Lower leg skin (tissue), 4 donors: ENCODE measurements at places on chromosomes 7 and 10.

- no peak for DNase-seq
Measured at GRCh38 chr10:88830643-88831268, 20.9 kb downstream of the ANKRD22 start.

DNA sequence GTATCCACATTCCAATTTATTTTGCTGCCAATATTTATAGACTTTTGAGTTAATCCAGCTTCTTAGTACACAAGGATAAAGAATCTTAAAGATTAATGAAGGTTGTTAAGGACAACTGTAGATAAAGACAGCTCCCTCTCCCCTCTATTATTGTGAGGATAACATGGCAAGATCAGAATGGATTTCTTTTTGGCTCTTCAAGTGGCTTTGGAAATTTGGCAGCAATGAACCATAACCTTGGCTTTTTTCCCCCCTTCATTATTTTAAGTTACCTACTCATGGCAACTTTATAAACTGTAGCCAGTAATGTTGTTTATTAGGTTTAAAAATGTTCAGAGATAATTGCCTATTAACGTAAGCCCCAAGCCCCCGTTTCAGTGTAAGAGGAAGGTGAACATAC is 131.1 kb upstream of the SLC26A5 start:
- DNase-seq, result no peak

DNA sequence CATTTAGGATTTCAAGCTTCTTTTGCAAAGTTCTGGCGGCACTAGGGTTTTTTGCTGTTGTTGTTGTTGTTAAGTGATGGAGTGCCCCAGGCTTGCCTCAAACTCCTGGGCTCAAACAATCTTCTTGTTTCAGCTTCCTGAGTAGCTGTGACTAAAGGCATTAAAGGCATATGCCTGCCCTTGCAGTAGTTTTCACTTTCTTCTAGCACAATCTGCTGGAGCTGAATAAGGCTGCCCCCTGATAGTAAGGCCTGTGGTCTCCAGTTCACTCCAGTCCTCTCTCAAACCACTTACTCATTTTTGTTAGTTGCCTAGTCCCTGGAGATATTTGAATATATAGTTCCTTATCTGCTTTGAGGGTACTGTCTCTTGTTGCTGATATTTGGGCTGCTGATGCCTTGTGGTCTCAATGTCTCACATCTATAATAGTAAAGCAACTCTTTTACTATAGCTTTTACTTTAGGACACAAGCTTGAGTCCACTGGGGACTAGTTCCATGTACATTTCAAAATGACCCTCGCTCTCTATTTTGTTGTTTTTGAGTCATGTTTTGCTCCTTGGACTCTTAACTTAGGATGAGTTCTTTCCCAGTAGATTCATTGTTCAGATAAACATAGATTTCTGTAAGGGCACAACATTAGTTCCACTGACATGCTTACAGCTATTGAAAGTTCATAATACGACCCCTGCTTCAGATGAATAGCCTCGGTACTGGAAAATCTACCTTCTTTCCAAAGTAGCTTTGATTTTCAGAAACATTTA is 25.5 kb downstream of the PHF14 start:
- DNase-seq, result no peak

- DNase-seq, result no peak
Measured at GRCh38 chr7:41573443-41573842, 129.4 kb downstream of the INHBA start.

DNA sequence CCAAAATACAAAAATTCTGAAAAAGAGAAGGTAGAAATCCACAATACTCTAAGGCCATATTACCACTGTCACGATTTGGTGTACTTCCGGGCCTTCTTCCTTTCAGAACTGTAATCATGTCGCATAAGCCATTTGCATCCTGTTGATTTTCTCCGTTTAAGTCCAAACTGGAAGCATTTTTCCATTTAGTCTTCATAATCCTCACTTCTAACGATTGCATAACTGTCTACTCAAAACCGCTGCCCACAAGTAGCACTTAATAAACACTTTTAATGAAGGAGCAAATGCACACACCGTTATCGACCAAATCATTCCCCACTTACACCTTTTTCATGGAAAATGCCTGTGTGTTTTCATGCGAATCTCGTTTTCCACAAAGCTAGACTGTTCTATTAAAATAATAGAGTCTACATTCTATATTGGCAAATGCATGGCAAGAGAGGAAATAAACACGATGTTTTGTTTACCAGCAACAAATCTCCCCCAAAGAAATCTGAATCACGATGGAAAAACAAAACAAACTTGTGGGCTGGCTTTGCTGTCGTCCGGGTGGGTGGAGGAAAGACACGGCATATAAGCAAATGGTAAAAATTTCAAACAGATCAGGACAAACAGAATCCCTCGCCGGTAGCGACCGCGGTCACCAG is 1.0 kb downstream of the ATE1 start:
- DNase-seq, result no peak

GRCh38 chr10:102229810-102230263 is 3.7 kb downstream of the ELOVL3 start:
- peak; percentile 95 for DNase-seq

- DNase-seq, result no peak
Measured at GRCh38 chr7:65475734-65476319, 102.2 kb downstream of the ZNF92 start.

- no peak for DNase-seq
Measured at GRCh38 chr10:129849853-129850252, 114.2 kb downstream of the EBF3 start.

DNA sequence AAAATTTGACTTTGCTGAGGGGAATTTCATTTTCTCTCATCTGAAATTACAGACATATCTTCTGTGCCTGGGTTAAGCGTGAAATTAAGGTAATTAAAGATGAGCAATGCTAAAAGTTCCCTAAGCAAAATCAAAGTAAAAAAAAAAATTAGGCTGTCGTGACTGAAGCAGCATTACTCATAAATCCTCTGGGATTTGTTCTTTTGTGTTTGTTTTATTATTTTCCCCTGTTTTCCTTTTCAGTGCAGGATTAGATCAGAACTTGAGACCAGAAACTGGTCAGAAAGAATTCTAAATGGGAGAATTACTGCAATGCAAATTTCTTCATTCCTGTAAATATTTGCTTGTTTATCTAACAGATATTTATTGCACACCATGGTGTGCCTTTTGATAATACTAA is 141.4 kb upstream of the BET1 start:
- no peak for DNase-seq

GRCh38 chr7:103379270-103379975 is 32.0 kb downstream of the PSMC2 start:
- DNase-seq, result no peak

DNA sequence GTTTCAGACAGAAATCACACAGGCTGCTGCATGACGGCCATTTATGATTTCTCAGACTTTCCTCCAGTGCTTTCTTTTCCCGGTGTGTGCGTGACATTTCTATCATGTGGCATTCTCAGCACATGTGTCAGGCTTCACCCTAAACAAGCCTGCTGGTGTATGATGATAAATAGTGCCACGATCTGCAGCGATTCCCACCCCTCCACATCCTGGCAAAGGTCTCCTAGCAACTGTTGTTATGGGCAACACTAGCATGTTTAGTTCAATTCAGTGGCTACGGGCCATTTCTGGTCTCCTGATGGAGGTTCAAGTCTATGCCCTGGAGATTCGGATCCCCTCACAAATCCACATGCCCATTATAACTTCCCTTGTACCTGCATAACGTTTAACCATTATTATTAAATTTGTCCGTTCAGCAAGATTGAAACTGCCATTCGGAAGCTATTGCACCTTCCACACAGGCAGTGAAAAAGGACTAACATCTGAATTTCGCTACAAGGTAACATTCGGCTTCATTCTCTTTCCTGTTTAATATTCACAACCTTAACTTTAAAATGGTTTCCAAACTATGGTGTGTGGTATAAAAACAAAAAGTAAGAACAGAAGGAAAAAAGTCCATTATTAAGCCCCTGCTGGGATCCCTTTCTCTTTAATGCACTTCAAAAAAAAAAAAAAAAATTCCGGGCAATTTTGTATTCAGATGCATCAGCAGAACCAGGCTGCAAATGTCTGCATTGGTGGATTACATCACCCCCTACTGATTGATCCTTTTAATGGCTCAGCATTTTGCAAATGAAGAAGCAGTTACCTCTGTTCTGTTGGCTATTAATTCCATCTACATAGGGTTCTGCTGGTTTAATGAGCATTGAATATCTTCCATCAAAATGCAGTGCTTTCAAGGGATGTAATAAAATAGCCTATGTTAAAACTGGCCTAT is 90.2 kb downstream of the FRMD4A start:
- DNase-seq, result no peak

DNA sequence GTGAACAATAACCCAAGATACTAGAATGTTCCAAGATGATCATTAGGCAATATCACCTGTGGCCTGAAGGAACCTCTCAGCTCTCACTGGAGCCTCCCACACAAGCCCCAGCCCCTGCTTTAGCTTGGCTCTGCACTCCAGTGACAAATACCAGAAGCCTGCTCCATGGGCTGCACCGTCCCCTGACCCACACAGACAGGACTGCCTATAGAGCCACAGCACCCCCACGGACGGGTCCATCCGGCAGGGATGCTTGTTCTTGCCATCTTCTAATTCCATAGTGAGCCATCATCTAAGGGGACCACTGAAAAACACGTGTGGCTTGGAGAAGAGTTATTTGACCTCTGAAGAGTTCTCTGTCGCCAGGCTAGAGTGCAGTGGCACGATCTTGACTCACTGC is 100.9 kb downstream of the PTN start:
- DNase-seq, result no peak

DNA sequence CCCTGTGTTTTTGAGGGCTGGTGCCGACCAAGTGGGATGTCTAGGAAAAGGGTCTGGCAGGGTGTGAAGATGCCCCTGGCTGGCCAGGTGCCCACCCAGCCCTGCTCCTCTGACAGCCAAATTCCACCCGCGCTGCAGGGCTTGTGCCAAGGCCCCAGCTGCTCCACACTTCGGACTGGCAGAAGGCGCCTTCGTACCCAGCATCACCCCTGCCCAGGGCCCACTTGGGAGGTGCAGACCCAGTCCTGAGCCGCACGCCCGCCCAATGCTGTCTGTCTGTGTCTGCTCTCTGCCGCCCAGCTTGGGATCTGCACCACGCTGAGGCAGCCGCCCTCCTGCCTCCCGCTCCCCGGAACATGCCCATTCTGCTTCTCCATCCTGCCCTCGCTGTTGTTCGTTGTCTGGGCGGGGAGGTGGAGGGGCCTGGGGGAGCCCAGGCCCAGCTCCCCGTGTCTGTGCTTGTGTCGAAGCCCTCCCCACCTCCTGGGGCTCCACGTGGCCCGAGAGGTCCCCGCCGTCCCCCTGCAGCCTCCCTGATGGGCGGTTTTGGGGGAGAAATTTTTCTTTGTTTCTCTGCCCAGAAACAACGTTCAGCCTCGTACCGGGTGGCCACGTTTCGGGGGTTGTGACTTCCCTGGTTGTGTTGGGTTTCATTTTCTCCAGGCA is 36.9 kb upstream of the PPIF start:
- no peak for DNase-seq

- DNase-seq, result no peak
Measured at GRCh38 chr10:11106621-11107374, 89.1 kb downstream of the CELF2 start.

- no peak for DNase-seq
Measured at GRCh38 chr7:156650042-156650441, 9.5 kb downstream of the RNF32 start.

DNA sequence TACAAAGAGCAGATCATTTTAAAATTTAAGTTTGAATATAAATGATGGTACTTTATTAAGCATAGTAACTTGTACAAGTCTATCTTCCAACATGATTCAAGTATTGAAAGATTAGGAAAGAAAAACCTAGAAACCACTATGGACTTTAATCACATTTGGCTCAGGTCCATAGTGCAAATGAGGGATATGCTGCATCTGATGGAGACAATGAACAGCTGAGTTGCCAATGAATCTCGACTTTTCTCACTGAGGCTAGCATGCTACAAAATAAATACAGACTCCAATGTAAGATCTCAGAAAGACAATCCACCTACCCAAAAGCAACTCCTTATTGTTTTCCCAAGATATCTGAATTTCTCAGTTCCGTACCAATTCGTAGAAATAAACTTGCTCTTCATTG is 89.8 kb downstream of the SEMA3A start:
- DNase-seq, result no peak

DNA sequence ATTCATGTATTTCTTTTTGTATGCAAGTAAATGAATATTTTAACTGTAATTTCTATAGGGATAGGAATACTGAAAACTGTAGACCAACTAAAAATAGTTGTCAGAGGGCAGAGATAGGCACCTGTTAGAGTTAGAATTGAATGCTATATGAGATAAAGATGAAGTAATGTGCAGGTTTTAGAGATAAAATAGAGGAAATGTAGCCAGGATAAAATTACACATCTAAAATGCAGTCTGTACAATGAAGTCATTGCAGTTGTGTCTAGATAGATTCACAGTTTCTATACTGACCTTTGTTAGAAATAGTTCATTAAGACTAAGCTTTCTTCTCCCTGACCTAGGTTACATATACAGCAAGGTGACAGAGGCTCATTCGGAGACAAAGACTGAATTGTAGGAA is 46.2 kb downstream of the SMNDC1 start:
- no peak for DNase-seq

DNA sequence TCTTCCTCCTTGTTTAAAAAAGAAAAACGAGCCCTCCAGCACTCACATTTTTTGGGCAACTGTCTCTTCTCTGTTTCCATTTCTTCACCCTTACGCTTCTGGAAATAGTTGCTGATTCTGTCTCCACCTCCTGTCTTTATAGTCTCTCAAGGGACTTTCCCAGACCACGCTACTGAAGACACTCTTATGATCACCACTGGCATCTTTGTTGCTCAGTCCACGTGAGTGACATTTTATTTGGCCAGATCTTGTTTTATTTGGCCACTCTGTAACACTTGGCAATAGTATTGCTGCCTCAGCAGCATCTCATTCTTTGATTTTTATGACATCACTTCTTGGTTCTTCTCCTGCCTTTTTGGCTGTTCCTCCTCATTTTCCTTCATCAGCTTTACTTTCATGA is 21.6 kb upstream of the NME8 start:
- DNase-seq, result no peak

DNA sequence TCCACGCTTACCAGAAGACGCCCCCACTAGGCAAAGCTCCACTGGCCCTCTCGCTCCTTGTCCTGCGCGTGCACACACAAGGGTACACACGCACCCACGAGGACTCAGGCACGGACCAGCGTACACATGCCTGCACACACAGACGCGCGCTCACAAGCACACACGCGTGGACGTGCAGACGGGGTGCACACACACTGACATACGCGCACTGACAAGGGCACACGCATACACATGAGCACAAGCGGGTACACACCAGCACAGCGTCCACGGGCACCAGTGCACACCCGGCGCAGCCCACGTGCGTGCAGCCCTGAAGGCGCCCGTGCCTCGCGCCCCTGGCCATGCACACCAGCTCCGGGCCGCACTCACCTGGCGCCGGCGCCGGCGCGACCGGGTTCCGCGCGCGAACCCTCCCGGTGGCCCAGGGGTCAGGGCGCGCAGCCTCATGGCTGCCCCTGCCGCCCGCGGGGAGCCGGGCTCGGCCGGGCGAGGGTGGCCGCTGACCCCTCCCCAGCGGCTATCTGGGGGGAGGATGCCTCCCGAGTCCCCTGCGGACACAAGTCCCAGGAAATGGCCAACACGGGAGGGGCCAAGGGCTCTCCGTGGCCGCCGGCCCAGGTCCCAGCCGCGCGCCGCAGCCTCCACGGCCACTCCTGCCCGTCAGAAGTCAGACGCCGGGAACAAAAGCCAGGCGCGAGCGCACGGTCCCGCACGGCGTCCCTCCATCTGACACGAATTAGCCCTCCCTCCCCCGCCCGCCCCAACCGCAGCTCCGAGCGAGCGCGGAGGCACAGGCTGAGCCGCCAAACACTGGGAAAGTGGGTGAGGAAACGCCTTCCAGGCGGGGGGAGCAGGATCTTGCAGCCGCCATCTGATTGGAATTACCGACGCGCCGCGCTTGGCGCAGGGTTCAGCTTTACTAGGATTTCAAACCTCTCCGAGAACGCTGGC is 45.0 kb downstream of the TNS3 start:
- DNase-seq, result peak; percentile 95

GRCh38 chr10:86733260-86733671 is 23.2 kb upstream of the BMPR1A start:
- no peak for DNase-seq
